ENCODE measurements at places on chromosomes 13 and 19. TPM values are rescaled to one million over a fixed set of nuclear protein-coding genes. Genes with fewer than 3 reads are reported as not detected.

PRRG2 gene
- total RNA-seq: 2.2 TPM

LGALS7B gene
- total RNA-seq: 0.97 TPM

CEACAM6 gene
- not detected for total RNA-seq

C13orf46 gene
- total RNA-seq: 1.3 TPM

All from hair follicle dermal papilla cell (primary cell).